ENCODE measurements at places on chromosomes 1 and 21. TPM values are rescaled to one million over a fixed set of nuclear protein-coding genes. Genes with fewer than 3 reads are reported as not detected.

Gene ITLN1
- 34.9 TPM for polyA plus RNA-seq

Gene ADAMTS4
- 6.1 TPM for polyA plus RNA-seq

- DNase-seq: peak; percentile 72
Measured at GRCh38 chr1:119968068-119968492, 71.8 kb upstream of the ADAM30 start.

DNA sequence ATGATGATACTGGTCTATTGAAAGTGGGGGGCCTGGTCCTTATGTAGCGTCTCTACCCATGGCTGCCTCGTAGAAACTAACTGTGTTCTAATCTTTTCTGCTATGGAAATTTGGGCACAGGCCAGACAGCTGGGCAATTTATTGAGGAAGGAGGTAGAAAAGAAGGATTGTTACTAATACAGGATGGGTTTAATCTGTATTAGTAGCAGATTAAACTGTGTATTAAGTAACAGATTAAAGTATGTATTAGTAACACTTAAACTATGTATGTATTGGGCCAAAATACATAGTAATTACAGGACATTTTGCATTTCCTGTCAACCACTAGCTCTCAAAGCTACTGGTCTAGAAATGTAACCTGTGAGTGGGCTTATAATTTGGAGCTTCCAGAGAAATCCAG lies 142.0 kb downstream of the MAST2 start:
- DNase-seq: no peak

DNA sequence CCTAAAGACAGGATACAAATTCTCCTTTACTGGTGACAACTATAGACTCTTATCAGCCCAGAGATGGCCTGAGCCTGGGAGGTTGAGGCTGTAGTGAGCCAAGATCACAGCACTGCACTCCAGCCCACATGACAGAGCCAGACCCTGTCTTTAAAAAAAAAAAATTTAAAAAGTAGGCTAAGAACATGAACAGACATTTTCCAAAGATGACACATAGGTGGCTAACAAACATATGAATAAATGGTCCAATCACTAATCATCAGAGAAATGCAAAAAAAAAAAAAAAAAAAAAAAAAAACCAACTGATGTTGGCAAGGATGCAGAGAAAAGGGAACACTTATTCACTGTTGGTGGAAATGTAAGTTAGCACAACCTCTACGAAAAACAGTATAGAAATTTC lies 65.0 kb downstream of the TOR3A start:
- no peak for DNase-seq

Gene FAM78B
- polyA plus RNA-seq: 0.77 TPM

DNA sequence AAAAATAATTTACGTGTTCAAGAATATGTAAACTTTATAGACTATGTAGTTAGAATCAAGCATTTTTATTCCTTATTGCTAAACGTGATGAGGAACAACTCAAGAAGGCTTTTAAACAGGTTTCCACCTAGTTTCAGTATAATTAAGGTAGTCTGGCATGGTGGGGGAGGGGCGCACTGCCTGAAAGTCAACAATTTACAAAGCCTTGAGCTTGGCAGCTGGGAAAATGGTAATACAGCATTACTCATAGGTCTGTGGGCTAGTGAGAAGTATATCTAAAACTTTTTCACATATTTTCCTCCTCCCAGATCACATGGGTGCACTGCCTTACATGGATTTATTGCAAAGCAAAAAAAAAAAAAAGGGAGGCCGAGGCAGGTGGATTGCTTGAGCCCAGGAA lies 75.2 kb downstream of the EVI5 start:
- peak; percentile 67 for DNase-seq

DNA sequence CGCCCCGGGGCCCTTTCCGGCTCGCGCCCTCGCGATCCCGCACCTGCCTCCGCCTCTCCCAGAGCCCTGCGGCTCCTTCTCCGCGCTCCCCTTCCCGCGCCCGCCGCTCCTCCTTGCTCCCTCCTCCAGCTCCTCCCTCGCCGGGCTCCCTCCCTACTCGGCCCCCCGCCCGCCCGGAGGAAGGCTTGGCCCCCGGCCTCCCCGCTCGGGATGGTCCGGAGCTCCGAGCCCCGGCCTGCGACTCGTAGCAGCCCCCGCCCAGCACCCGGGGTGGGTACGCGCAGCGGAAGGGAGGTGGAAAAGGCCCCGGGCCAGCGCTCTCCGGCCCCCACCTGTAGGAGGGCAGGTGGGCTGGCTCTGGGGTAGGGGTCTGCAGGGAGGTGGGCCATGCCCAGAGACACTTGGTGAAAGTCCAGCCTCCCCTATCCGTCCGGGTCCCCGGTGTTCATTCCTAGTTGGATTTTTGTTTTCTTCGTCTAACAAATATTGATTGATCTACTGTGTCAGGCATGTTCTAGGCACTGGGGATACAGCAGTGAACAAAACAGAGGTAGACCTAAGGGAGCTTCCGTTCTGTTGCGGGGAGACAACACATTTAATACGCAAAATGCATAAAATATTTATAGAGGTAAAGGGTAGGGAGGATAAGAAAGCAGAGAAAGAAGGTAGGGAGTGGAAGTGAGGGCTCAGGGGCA lies at the start of gene HTR1D:
Gene HTR1D (minus strand): TSS at position 82 of the 695 bp plus-strand sequence. CDS start 23,283 bp downstream, outside the sequence.
- DNase-seq: peak; percentile 42

Gene FMO5
- polyA plus RNA-seq: 49.5 TPM

Gene ITLN2
- 3.6 TPM for polyA plus RNA-seq

GRCh38 chr1:110798691-110799256 lies 74.2 kb upstream of the CD53 start:
- no peak for DNase-seq

DNA sequence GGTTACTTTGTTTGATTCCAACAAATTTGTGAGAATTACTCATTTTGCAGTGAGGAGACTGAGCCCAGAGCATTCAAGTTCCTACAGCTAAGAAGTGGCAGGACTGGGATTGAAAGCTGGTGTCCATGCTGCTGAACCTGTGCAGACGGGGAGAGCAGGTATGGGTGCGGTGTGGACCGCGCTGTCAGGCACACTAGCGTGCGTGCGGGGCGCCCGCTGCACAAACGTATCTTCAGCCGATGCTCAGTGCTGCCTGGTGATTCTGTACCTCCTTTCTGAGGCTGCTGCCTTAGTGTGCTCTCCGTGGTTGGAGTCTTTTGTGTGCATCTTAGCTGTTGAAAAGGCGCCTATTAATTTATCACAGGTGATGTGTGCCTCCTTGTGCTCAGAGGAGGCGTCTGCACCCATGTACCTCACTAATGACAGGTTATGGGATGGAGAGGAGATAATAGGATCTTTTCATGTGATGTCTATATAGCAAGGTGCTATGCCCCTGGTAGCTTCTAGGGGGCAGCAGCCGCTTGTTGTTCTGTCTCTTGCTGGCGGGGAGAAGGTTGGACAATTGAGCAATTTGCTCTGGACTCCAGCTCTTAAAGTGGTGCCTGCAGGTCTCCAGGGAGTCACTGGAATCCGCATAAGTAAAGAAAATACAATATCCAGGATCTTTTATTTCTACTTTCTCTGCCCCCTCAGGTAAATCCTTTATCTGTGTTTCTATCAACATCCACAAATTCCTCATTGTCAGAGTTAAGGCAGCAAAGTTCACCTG lies 32.5 kb downstream of the PEX14 start:
- peak; percentile 87 for DNase-seq

Gene BMP8A
- 0.91 TPM for polyA plus RNA-seq

Gene LCE1A
- polyA plus RNA-seq: not detected

DNA sequence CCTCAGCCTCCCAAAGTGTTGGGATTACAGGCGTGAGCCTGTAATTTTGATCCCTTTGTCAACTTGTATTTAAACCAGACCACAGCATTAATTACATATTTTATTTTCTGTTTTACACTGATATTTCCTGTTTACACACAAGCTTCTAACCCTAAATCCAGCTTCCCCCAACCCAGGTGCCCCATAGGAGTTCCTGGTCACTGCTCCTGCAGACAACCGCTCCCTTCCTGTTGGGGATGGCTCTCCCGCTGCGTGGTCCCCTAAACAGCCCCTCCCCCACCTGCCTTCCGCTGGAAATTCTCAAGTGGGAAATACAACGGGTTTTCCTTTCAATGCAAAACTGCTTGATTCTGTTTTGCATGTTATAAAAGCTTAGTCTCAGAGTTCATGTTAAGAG lies 3.7 kb downstream of the CSTB start:
- no peak for DNase-seq

Gene FCAMR
- not detected for polyA plus RNA-seq

Gene TMEM201
- 11.2 TPM for polyA plus RNA-seq

- DNase-seq: no peak
Measured at GRCh38 chr1:113046569-113046968, 26.4 kb upstream of the LRIG2 start.

Gene SLC45A1
- 1.6 TPM for polyA plus RNA-seq

Gene CAPZB
- 261 TPM for polyA plus RNA-seq

DNA sequence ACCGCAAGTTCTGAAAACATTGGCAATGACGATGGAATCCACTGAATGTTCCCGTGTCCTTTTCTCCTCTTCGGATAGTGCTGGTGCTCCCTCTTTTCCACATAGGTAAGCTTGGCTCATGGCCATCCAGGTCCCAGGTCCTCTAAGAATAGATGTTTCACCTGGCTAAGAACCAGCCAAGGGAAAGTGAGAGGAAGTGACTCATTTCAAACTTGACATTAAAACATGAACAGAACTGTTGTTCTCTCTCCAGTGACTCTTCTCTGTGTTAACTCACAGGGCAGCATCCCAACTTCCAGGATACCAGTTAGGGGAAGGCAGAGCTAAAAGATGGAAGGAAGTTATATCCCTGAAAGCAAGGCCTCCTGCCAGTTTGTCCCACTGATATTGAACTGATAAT lies 493.8 kb upstream of the CHRM3 start:
- DNase-seq: no peak

Gene NBPF15
- polyA plus RNA-seq: 22.2 TPM

Gene SYNC
- polyA plus RNA-seq: 6.9 TPM

DNA sequence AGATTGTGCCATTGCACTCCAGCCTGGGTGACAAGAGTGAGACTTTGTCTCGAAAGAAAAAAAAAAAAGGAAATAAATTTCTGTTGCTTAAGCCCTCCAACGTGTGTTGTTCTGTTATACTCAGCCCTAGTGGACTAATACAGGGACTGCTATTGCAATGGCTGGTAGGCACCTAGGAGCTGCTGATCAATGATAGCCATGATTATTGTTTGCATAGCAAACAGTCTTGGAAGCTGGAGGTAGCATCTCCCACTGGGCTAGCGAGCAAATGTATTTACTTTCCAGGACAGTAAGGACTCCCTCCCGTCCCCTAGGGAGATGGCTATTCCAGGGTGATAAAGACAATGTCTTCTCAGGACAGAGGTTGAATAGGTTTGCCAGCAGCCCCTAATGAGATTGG lies 13.5 kb upstream of the TNFRSF8 start:
- DNase-seq: no peak

GRCh38 chr1:86860020-86860419 lies 53.9 kb downstream of the SELENOF start:
- no peak for DNase-seq

DNA sequence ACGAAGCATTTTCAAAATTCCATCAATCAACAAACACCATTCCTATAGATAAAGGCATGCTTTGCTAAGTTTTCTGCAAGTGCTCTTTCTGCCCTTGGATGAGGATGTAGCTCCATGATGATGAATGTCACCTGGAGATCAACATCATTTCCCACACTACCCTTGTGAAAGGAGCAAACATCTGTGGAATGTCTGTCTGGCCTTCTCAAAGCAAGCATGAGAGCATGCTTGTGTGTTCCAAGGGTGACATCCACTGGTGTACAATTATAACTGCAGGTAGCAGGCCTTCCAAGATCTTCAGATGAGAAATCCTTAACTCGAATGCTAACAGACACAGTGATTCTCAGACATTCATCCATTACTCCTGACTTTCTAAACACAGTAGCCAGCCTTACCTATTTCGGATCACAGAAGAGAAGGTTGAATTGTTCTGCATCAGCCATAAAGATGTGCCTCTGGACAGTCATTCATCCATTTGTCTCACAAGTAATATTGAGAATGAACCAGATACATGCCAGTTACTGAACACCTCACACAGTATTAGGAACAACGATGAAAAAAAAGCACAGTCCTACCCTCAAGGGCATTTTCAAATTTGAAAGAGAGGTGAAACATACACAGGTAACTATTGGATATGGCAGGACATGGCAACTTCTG lies 162.4 kb downstream of the TPR start:
- peak; percentile 87 for DNase-seq

DNA sequence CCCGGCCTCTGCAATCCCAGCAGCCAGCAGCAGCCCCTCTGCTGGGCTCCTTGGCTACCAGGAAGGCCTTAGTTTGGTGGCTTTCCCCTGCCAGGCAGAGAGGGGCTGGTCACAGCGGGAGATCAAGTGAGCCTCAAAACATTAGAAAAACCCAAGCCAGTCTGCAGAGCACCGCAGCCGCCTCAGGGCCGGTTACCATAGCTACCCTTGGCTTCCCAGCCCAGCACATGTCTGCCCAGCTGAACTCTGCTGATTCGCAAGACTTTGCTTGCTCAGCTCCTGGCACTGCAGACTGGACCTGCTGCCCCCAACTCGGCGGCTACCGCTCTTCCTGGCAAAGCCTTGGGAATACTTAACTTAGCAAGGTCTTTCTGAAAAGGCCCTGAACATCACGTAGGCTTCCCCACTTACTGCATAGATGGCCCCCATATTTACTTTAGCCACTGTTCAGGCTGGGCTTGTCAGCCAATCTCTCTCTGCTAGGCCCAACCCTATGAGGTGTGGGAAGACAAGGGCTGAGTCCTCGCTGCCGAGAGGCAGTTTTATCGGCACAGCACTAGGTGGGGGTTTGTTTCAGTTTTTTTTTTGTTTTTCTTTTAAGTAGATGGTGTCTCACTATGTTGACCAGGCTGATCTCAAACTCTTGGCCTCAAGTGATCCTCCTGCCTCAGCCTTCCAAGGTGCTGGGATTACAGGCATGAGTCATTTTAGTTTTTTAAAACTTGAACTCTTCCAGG lies 28.6 kb upstream of the PLEKHG5 start:
- peak; percentile 78 for DNase-seq

Gene C1orf105
- polyA plus RNA-seq: 2.2 TPM

Gene KRTAP19-3
- not detected for polyA plus RNA-seq

- no peak for DNase-seq
Measured at GRCh38 chr1:226404063-226404903, 3.6 kb downstream of the PARP1 start.

GRCh38 chr21:38075833-38076587 lies 159.8 kb upstream of the KCNJ6 start:
- peak; percentile 7 for DNase-seq

- DNase-seq: peak; percentile 64
Measured at GRCh38 chr1:94658221-94658620, 116.7 kb upstream of the F3 start.

All from hepatocyte (in vitro differentiated cells).